Stimulated activated naive CD4-positive, alpha-beta T cell (primary cell): ENCODE measurements at places on chromosomes 16 and 17.

- DNase-seq, result no peak
These were observed 17.1 kb upstream of the ZFHX3 start for GRCh38 chr16:73064994-73065545.

- DNase-seq, result no peak
These were observed 91.2 kb upstream of the CIBAR2 start for GRCh38 chr16:85203462-85203813.

DNA sequence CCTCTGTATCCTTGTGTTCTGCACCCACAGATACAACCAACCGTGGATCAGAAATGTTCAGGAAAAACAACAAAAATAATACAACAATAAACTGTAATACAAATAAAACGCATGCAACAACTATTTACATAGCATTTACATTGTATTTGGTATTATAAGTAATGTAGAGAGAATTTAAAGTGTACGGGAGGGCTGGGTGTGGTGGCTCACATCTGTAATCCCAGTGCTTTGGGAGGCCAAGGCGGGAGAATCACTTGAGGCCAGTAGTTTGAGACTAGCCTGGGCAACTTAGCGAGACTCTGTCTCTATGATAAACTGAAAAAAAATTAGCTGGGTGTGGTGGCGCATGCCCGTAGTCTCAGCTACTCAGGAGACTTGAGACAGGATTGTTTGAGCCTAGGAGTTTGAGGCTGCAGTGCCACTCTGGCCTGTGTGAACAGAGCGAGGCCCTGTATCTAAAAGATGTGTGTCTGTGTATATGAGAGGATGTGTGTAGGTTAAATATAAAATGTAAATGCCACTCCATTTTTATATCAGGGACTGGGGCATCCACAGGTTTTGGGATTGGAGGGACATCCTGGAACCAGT is 13.3 kb downstream of the SEC14L1 start:
- no peak for DNase-seq

- no peak for DNase-seq
These were observed 161.8 kb upstream of the NOG start for GRCh38 chr17:56431736-56432135.

DNA sequence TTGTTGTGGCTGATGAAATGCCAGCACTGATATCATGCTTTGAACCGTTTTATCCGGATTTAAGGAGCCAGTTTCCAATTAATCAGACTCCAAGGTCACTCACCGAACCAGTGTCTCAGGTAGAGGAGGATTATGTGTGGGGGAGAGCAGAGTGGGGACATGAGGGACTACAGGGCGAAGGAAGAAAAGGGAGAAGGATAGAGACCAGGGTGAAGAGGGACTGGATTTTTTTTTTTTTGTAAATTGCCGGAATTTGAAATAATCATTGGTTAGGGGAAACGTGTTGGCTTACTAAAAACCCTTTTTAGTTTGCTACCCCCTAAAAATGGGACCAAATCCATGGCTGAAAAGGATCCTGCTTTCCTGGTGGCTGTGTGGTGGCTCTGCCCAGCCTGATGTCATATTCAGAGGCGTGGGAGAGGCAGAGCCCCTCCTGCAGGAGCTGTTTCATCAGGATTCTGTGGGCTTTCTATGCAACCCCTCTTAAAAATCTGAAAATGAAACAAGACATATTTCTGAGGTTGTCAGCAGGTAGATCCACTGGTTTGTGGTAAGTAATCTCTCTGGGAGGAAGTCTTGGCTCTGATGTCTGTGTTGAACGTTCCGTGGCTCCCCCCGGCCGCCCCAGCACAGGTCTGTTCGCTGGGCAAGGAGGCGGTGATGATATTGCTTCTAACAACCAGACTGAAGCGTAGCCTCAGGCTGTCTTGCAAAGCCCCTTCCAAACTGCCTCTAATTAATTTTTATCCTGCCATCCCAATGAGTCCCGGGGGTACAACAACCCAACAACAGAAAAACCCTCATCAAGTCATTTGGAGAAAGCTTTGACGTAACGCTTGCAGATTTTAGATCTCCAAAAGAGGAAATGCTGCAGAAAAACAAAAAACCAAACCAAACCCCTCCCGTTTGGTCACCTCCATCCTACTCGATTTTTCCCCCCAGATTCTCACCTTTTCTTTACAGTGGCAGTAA is 143.0 kb upstream of the ZFHX3 start:
- DNase-seq, result no peak

DNA sequence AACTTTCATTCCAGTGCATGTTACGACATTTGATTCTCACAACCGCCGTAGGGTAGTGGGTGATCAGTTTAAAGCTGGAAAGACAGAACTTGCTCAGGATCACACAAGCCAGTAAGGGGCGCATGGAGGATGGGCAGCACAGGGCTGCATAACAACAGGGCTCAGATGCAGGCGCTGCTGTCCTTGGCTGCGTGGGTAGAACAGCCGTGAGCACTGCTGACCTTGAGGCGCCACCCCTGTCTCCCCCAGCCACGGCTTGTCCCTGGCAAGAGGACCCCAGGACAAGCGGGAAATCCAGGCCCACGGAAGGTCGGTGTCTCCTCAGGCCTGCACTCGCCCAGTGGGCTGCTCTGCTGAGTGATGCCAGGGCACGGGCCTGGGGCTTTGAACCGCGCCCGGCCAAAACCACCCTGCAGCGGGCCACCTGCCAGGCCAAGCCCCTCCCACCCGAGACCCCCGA is 84.7 kb downstream of the LMF1 start:
- no peak for DNase-seq

DNA sequence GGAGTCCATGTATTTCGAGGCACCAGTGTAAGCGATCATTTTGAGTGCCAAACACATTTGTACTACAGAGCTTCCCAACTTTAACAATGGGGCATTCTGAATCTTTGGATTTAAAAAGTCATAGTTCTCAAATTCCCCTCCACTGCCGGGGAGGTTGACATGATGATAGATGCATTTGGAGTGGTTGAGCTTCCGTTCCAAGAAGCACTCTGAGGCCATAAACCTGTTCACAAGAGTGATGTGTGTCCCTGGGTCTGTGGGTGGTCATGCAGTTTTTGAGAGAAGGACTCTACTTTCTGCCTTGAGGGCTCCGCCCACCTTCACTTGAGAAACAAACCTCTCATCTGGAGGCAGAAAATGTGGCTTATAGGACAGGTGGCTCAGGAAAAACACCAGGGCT is 43.7 kb downstream of the IRX5 start:
- no peak for DNase-seq

- DNase-seq, result no peak
These were observed 14.9 kb upstream of the RBFOX3 start for GRCh38 chr17:79625706-79626105.

DNA sequence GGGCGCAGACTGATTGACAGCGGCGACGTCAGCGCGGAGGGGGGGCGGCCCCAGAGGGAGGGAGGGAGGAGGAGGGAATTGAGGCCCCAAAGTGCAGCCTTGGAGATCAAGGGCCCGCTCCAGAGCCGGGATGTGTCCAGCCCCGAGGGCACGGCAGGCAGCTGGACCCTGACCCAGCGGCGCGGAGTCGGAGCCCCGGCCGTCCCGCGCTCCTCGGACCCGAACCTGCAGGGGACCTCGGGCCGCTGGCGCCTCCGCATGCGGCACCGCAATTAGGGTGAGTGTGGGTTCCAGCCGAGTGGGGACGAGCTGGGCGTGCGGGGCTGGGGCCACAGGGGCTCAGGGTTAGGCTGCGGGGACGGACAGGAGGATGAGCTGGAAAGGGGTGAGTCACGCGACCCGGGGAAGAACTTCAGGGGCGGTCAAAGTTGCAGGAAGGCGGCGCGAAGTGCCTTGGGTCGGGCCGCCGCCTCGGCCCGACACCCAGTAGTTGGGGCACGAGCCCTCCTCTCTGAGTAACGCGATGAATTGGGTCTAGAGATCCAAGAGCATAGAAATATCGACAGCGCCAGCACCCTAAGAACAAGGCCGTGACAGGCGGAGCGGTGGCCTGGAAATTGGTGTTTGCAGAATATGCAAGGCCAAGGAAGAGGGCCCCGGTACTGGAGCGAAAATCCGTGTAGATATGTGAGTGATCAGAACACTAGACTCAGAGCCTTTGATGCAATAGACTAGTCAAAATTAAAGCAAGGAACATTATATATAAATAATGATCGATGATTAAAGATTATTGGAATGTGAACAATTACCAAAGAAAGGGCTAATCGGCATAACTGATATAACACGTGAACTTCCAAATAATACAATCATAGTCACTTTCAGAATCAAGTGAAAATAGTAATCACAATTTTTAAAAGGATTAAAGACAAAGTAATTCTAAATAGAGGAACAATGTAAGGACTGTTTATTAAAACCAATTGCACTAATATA is at the start of gene TBX4:
TSS of gene TBX4 (plus strand) at position 122 of the 990 bp plus-strand sequence. CDS start 4,069 bp downstream, outside the sequence.
- no peak for DNase-seq

GRCh38 chr16:30605158-30605557 is 5.0 kb downstream of the ZNF689 start:
- DNase-seq, result no peak

DNA sequence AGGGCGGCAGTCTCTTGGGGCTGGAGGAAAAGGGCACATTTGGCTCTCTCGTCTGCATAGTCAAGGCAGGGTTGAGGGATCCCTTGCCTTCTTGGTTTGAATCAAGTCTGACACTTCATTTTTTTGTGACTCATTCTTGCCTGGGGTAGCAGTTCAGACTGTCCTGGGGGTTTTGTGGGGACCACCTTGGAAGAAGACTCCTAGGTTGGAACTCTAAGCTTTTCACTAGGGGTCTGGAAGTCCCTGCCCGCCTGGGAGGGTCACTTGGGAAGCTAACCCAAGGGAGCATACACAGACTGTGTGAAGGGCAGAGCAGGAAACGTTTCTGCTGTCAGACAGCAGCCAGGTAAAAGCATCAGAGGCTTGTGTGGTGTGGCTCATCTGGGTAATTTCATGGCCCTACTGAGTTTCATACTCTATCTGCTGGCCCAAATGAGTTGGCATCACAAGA is 11.3 kb downstream of the YPEL2 start:
- DNase-seq, result no peak
